NCI-H1105 (cell line): ENCODE measurements at places on chromosomes 7 and 10.

DNA sequence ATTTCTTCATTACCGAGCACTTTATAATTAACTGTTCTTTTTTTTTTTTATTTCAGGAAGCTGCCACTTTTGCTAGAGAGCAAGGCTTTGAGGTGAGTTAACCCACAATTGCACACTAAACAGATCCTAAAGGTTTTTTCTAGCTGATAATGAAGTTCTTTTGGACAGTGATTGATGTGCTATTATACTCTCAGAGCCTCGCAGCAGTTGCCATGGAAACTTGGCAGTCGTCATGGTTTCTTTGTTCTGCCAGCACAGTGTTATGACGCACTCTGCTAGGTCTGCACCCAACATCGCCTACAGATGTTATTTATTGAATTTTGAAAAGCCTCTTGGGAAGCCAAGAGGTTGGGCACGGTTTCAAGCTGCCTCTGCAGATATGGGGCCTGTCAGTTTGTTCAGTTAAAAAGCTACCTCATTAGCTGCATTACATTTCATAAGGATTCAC is 237.2 kb upstream of the KAT6B start:
- peak; percentile 92 for DNase-seq

GRCh38 chr7:26090927-26091519 is 61.0 kb upstream of the NFE2L3 start:
- DNase-seq, result peak; percentile 72

- no peak for DNase-seq
Measured at GRCh38 chr7:105130580-105130979, 116.6 kb downstream of the KMT2E start.

GRCh38 chr10:59954296-59954695 is 47.9 kb upstream of the CCDC6 start:
- no peak for DNase-seq

DNA sequence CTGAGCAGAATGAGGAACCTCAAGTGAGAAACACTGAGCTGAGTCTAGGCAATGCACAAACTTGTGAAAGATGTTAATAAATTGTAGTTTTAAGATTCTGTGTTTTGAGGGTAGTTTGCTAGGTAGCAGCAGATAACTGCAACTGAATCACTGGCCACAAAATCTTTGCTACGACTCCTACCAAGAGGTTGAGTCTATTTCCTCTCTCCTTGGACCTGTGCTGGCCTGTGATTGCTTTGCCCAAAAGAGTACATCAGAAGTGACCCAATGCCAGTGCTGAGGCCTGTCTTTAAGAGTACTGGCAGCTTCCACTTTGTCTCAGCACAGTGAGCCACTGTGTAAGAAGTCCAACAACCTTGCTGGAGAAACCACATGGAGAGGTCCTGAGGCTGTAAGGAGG is 11.9 kb upstream of the TSPAN13 start:
- no peak for DNase-seq

DNA sequence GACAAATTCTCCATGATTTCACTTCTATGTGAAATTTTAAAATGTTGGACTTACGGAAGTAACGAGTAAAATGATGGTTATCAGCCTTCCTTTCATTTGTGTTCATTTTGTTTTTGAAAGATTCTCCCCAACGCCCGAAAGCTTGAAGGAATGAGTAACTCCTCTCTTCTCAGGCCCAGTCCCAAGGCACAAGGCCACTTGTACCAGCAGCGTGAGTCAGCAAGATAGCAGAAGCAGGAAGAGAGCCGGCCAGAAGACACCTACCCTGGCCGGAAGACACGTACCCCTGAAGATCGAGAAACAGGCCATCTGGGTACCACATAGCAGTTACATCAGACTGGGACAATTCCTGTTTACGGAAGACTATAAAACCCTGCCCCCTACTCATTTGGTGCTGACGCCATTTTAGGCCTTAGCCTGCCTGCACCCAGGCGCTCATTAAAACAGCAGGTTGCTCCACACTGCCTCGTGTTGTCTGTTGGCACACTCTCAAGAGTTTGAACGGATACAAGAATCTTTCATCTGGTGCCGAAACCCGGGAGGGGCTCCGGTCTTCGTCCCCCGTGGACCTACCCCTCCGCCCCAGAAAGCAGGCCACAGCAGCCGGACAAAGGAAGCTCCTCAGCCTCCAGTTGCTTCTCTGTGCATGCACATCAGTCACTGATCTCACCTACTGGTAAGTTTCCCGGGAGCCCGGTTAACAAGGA is 60.4 kb downstream of the LRRC17 start:
- DNase-seq, result no peak

DNA sequence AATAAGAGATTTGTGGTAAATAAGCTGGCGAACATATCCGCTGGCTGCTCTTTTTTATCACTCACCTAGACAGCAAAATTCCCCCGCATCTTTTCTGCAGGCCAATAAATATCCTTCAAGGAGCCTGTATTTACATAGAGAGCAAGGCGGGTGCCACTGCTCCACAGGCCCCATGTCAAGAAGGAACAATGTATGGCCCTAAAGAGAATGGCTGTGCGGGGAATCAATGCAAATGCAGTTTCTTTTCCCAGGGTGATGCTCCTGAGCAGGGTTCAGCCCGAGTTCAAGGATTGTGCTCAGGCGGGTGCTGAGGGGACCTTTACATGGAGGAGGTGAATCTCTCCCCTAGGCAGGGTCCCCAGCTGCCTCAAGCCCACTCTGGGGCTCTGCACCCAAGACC is 494.2 kb upstream of the ZMIZ1 start:
- DNase-seq, result no peak
